ENCODE measurements at places on chromosomes 3 and 15.

DNA sequence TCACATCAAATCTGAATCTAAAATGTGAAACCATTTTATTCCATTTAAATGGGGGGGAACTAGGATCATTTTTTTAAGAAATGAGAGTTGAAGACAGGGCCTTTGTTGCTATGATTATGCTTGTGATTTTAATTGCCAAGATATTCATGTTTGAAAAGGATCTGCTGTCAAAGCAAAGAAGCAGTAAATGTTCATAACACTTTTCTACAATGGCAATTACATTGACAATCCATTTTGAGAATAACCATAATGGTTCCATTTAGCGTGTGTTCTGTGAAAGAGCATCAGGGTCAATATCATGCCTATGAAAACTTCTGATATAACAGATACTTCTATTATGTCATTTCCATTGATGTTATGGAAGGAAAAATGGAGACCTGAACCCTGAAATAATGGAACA lies 745.8 kb upstream of the SGO1 start:
- no peak for DNase-seq

- DNase-seq, result no peak
Observed at GRCh38 chr3:66211779-66212178, 9.0 kb upstream of the SLC25A26 start.

- DNase-seq, result no peak
Observed at GRCh38 chr15:88057836-88058235, 198.7 kb downstream of the NTRK3 start.

GRCh38 chr15:85621094-85621493 lies 173.6 kb downstream of the KLHL25 start:
- DNase-seq, result no peak

GRCh38 chr15:85947936-85948335 lies 131.7 kb upstream of the AGBL1 start:
- DNase-seq, result no peak

All from AG04450 (cell line).